ENCODE measurements at places on chromosomes 5 and 9. TPM values are rescaled to one million over a fixed set of nuclear protein-coding genes. Genes with fewer than 3 reads are reported as not detected.

SLC38A9 gene
- total RNA-seq: 24.0 TPM

SYNPO gene
- total RNA-seq: 11.0 TPM

TAS2R1 gene
- not detected for total RNA-seq

SCGB3A2 gene
- total RNA-seq: not detected

IL33 gene
- total RNA-seq: not detected

ANKDD1B gene
- total RNA-seq: 0.17 TPM

ZNF454 gene
- not detected for total RNA-seq

GRCh38 chr9:68697851-68698250 lies 7.2 kb upstream of the PIP5K1B start:
- no peak for DNase-seq

- no peak for DNase-seq
These were observed 480.6 kb upstream of the CYLC2 start for GRCh38 chr9:102514541-102514940.

DNA sequence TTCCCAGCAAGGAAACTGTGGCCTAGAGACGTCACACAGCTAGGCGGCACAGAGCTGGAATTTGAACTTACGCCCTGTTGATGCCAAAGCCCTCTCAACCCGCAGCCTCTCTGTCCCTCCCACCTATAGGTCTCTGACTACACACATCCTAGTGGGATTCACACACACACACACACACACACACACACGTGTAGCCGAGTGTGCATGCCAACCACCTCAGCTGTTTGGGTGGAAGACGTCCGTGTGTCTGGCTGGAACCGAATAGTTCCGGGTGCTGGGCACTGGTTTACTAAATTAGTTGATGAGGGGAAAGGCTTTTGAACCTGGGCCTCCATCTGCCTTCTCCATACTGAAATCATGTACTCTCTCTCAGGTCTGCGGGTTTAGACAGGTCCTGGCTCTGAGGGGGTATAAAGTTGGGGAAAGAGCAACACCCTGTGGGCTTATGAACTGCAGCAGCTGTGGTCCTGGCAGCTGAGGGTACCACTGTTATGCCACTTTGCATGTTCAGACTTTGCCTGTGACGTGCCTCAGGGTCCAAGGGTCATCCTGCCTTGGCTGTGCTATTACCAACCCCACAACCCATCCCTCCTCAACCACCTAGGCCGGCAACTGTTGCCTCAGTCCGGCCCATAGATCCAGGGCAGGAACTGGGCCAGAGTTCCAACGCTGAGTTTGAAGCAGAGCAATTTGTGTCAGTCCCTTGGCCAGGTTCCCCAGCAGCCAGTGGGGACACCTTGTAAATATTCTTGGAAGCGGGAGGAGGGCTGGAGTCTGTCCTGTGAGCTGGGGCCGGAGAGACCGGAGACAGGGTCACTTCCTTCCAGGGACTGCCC lies 50.5 kb downstream of the PSD2 start:
- DNase-seq: no peak

DNA sequence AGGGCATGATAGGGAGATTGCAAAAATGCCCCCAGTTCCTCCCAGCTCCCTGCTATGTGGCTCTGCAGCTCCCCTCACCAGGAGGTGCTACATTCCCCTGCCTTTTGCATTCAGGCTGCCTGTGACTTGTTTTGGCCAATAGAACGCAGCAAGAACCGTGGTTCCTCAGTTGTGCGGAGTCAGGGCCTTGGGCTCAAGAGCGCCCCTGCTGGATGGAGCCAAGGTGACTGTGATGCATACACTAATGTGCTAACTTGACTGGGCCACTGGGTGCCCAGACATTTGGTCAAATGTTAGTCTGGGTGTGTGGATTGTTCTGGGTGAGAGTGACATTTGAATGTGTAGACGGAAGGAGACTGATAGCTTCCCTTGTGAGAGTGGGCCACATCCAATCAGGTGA lies 123.3 kb upstream of the MVB12B start:
- DNase-seq: no peak

DNA sequence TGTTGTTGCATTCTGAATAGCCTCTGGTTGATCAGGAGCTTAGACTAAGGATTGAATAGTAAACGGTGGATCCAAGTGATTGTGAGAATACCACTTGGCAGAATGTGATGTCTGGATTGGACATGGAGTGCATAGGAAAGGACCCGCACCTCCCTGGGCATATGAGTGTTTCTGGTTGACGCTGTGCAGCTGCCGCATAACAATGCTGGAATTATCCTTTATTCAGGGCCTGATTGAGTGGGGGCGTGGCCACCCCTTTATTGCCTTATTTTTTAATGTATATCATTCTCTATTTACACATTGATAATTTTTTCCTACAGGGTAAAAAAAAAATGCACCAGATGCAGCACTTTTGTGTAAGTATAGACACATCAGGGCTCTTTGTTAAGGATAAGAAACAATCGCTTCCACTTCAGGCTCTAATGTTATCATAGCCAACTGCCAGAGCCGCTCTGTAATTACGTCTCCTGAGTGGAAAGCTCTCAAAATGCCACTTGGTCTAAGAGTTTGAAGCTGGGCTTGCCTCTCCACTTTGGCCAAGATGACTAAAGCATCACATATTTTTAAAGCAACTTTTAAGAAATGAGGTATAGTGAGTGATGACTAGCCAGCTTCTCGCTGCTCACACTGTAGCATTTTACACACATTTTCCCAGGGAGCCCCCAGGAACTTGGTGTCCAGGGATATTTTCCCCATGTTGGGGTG lies 5.7 kb downstream of the FGD3 start:
- DNase-seq: no peak

DNA sequence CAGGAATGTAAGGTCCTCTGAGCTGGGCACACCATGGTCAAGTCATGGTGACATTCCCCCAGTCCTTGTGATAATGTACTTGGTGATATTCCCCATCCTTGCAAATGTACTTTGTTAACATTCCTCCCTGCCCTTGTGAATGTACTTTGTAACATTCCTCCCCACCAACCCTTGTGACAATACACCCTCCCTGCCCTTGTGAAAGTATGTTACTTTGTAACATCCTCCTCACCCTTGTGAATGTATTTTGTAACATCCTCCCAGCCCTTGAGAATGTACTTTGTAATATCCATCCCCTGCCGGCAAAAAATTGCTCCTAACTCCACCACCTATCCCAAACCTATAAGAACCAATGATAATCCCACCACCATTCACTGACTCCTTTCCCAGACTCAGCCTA lies 53.3 kb downstream of the RAPGEF6 start:
- no peak for DNase-seq

DNA sequence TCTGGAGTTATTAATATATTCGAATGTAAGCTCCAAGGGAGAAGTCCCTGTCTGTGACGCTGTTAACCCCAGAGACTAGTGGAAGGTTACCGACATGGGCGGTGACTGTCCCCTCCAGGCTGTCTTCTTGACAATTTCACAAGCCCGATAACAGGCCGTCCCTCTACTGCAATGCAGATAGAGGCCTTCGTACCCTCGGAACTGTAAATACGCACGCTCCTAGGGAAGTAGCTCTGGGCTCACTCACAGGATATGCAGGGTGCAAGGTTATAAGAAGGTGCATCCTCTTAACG lies 680 bp upstream of the RFK start:
- DNase-seq: peak; percentile 59

DNA sequence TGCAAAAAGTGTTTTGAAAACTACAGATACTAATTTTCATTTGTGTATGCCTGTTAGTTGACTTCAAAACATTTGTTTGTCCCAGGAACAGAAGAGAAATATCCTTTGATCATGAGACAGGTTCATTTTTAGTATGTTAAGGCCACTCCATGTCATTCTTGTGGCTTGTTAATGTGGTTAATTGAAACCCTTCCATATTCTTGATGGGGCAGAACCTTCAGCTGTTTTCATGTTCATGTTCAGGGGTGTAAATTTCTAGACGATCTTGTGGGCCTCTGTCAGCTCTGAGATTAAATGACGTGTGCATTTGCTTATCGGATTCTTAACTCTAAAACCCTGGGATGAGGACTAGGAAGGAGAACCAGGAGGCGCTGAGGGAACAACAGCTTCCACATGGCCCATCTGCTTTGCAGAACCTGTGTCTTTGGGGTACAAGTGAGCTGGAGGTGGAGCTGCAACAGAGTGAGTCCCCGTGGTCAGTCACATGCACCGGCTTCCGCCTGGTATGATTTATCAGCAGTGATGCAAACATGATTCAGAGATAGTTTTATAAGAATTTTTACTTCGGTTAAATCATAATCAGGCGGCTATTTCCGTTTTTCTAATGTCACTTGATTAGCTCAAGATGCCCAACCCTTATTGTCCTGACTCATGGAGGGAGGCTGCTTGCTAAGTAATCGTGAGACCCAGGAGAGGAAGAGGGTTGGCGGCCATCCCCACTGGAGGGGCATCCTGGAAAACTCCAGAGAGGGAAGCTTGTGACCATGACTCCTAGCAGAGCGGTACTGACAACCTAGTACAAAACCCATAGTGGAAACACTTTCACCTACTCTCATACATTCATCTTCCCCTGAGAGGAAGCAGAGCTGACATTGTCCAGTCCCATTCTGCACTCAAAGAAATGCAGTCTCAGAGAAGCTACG lies 138.4 kb downstream of the C9orf152 start:
- DNase-seq: no peak

DNA sequence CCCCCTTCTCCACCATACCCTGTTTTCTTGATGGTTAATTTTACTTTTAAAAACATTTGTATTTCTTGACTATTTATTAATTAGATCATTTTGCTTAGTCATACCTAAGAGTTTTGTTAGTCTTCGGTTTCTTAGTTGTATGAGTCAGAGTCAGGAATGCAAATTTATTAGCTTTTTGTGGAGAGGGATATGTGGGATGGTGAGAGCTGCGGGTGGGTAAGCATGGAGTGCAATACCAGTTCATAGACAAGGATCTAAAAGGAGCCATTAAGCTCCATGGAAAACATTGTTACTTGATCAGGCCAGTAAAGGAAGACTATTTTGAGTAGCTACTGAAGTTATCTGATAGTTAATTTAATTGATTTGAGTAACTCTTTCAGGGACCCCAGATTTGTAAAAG lies 77.5 kb downstream of the ZSWIM6 start:
- peak; percentile 66 for DNase-seq

DNA sequence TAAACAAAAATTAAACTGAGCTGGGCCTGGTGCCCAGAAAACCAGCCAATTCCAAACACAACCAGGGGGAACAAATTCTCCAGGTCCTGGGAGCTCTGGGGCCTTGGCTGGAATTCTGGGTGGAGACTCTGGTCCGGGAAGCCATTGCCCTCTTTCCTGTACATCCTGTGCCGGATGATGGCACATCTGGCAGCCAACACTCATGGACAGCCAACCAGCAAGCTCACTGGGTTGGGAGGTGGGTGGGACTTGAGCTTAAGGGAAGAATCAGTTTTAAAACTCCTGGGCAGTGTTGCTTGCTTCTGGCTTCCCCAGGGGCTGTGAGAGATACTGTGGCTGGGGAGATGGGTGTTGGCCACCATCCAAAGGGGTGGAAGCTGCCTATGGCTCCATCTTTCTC lies 56.1 kb downstream of the PCDH1 start:
- DNase-seq: peak; percentile 54

GRCh38 chr9:135617991-135618411 lies 21.3 kb downstream of the GLT6D1 start:
- DNase-seq: no peak
